ENCODE measurements at places on chromosomes 3 and 15.

- DNase-seq: no peak
Measured at GRCh38 chr3:121740896-121741295, 8.6 kb downstream of the GOLGB1 start.

- no peak for DNase-seq
Measured at GRCh38 chr3:103690536-103690935, 1255.7 kb downstream of the ZPLD1 start.

DNA sequence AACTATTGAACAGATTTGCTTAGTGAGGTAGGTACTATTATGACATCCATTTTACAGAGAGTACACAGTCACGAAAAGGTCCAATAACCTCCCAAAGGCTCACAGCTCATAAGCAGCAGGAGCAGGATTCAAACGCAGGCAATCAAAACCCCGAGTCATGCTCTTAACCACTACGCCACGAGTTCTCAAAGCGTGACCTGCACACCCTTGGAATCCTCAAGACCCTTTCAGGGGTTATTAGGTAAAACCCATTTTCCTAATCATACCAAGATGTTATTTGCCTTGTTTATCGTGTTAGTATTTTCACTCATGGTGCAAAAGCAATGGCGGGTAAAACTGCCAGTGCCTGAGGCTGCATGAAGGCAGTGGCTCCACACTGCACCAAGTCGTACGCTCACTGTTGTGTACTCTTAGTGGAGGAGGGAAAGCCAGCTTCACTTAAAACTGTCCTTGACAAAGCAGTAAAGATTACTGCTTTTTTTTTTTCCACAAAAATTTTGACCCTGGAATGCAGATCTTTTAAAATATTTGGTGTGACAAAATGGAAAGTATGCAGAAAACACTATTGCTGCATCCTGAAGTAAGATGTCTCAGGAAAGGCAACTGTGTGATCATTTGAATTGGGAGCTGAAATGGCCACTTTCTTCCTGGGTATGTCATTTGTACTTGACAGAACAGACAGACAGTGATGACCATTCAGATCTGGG, 96.1 kb downstream of the IGF2BP2 start:
- DNase-seq: no peak

- peak; percentile 97 for DNase-seq
Measured at GRCh38 chr3:66483006-66483405, 17.8 kb downstream of the LRIG1 start.

GRCh38 chr3:166456286-166456685, 619.1 kb upstream of the BCHE start:
- no peak for DNase-seq

DNA sequence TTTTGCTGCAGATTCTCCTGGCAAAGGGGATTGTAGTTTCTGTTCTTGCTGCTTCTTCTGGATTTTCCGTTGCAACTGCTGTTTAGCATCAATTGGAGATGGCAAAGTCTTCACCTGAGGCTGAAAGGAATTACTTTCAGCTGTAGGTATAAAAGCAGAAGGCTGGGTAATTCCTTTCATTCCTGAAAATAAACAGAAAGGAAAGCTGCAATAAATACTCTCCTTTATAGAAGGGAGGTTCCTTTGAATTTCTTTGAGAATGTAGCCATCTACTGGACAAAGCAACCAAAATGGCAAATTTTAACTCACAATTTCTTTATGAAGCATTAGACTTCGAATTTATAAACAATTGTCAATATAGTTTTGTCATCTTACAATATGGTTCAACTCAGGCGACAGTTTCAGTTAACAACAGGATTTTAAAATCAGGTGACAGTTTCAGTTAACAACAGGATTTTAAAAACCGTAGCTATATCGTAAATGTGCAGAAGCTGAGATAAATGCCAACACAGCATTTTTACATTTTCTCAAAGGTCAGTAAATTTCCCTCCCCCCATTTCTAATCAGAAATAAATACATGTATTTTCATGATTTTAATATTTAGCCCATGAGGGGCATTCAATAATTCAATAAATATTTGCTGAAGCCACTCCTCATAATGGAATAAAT, 104.9 kb upstream of the NEDD4 start:
- DNase-seq: no peak
